ENCODE measurements at places on chromosomes 16 and 17. TPM values are rescaled to one million over a fixed set of nuclear protein-coding genes. Genes with fewer than 3 reads are reported as not detected.

The MAP2K3 gene
- 165 TPM for total RNA-seq

The CDH11 gene
- not detected for total RNA-seq

The PDE6G gene
- 26.6 TPM for total RNA-seq

The PRR35 gene
- total RNA-seq, result not detected

The NLRC3 gene
- total RNA-seq, result 133 TPM

Measured in natural killer cell (primary cell).